ENCODE measurements at places on chromosomes 5 and 9.

DNA sequence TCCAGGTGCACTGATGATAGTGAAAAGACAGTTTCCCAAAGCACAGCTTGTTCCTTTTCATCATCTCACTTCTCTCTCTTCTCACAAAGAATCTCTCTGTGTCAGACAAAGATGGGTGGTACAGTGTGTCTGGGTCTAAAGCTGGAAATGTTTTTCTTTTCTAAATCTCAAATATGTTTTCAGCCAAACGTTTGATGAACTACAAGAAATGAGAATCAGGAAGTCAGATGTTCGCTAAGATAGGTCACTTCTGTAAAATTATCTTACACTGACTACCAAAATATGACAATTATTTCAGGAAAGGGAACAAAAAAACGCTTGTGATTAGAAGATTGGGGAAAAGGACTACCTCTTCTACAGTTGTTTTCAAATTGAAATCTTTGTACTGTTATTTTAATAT is 708.8 kb downstream of the PTPRD start:
- no peak for DNase-seq

DNA sequence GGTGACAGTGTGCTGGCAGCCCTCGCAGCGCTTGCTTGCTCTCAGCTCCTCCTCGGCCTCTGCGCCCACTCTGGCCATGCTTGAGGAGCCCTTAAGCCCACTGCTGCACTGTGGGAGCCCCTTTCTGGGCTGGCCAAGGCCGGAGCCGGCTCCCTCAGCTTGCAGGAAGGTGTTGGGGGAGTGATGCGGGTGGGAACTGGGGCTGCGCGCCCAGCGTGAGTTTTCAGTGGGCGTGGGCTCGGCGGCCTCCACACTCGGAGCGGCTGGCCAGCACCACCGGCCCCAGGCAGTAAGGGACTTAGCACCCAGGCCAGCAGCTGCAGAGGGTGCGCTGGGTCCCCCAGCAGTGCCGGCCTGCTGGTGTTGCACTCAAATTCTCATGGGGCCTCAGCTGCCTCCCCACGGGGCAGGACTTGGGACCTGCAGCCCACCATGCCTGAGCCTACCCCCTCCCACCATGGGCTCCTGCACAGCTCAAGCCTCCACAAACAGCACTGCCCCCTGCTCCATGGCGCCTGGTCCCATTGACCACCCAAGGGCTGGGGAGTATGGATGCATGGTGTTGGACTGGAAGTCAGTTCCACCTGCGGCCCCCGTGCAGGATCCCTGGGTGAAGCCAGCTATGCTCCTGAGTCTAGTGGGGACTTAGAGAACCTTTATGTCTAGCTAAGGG is 223.1 kb upstream of the PTPRD start:
- DNase-seq: no peak

- no peak for DNase-seq
These were observed 679 bp downstream of the SMC5 start for GRCh38 chr9:70259512-70259802.

- no peak for DNase-seq
These were observed 98.6 kb downstream of the SLC1A3 start for GRCh38 chr5:36705055-36705454.

GRCh38 chr9:70617033-70617828 is 202.8 kb upstream of the KLF9 start:
- no peak for DNase-seq

DNA sequence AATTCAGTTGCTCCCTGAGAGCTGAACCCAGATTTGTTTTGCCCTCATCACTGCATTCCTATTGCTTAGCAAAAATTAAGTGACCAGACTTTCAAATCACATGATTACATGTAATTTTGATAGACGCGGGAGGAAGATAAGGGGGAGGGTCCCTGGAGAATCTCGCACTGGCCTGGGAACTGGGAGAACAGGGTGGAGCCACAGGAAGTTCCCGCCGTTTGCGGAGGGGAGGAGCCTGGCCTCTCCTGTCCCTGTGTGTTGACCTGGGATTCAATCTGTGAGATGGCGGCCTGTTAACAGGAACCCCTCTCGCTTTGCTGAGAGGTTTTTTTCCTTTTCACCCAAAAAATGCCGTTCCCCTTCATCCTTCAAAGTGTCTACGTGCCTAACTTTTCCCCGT is 142.9 kb upstream of the OR13F1 start:
- no peak for DNase-seq

DNA sequence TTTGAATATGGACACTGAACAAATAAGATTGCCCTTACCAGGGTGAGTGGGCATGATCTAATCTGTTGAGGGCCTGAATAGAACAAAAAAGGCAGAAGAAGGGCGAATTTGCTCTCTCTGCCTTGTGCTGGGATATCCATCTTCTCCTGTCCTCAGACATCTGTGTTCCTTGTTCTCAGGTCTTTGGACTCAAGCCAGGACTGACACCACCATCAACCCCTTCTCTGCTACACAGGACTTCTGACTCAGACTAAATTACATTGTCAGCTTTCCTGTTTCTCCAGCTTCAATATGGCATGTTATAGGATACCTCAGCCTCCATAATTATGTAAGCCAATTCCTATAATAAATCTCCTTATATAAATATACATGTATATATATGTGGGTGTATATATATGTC is 40.8 kb upstream of the SLCO6A1 start:
- no peak for DNase-seq

- no peak for DNase-seq
These were observed 2.7 kb upstream of the PCBD2 start for GRCh38 chr5:134902071-134902801.

- no peak for DNase-seq
These were observed 105.1 kb downstream of the PHF2 start for GRCh38 chr9:93681269-93682154.

DNA sequence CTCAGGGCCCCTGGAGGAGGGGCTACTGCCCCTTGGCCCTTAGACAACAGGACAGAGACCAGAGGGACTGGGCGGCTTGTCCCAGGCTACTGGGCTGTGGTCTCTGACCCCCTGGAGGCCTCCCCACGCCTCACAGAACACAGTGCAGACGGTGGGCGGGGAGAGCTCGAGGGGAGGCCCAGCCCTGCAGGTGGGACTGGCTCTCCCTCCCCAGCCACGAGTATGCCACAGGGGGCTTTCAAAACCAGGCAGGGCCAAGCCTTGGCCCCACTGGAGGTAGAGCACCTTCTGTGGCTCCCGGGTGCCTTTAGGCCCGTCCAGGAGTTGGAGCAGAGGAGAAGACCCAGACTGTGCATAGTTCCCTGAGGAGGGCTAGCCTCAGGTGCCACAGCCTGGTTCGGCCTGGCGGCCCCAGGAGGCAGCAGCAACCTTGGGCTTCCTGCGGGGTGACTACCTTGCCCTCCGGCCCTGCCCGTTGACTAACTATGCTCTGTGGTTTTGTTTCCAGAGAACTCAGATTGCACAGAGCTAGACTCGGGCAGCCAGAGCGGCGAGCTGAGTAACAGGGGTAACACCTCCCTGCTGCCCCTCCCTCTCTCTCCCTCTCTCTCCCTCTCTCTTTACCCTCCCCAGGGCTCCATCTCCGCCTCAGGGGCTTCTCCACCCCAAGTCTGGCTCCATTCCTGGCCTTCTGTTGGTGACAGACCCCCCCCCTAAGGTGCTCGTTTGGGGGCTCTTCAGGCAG is 15.5 kb downstream of the CARD19 start:
- DNase-seq: no peak

GRCh38 chr9:19020886-19021455 is 12.0 kb downstream of the SAXO1 start:
- DNase-seq: no peak

- no peak for DNase-seq
These were observed 458.8 kb downstream of the SPATA31D1 start for GRCh38 chr9:82447343-82447742.

DNA sequence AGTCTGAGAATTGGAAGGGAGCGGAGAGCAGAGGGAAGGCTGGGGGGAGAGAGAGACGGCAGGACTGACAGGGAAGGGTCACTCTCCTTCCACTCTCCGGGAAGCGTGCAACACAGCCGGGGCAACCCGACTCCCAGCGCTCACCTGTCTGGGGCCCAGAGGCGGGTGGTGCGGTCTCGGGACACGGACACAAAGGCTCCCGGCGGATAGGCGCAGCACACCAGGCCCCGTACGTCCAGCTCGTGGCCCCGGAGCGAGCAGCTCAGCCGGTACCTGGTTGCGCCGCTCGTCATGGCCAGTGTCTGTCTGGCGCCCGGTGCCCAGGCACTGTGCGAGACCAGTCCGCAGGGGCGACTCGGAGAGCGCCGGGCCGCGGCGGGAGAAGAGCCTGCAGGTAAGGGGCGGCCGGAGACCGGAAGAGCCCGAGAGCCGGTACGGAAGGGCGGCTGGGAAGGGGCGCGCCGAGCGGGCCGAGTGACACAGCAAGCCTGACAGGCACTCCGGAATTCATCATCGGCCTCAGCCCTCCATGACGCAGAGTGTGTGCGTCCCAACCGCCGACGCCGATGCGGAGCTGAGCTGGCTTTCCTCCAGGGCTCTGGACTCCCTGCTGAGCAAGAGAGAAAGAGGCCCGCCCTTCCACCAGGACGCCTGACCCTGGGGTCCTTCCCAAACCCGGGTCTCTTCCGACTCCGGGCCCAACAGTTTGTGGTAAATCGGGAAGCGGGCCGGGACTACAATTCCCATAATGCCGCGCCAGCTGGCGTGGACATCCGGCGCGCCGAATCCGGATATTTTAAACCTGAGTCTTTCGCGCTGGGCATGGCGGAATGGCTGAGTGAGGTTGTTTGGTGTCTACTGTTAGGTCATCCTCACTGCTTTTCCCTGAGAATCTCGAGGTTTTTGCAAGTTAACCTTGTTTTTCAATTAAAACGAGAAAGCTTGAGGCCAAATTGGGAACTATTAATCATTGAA is at the start of gene PLAA:
PLAA (minus strand) TSS at position 490 of the 975 bp plus-strand sequence; CDS start at position 293, 197 bp downstream.
- DNase-seq: peak; percentile 59

- DNase-seq: no peak
These were observed 77.7 kb downstream of the MEF2C start for GRCh38 chr5:88805151-88805784.

DNA sequence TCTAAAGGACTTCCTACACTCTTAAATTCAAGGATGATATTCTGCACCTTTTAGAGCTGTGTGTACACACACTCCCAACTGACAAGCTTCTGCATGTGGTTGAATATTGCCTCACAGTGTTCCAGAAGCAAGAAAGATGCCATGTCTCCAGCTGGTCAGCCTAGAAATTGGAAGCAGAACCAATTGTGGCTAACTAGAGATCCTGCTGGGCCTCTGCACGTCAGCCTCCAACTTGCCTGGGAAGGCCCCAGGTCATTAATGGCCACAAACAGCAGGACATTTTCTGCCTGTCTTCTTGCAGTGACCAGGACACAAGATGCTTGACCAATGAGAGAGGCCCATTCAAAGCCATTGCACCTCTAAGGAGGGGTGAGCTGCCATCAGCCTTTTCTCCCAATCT is 571.9 kb upstream of the BRINP1 start:
- DNase-seq: no peak

DNA sequence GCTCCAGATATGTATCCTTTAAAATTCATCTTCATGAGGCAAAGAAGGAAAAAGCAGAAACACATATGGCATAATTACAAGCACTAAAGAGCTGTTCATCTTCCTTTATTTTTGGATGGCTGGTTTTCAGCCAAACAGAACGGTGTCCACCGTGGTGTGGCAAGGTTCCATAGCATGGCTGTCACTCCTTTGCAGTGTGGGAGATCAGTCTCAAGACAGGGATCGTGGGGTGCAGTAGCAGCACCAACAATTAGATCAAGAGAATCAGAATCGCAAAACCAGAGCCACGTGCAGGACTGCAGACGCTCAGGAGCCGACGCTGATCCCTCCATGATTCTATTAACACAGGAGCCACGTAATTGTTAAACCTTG is 79.5 kb downstream of the SEMA4D start:
- DNase-seq: no peak

GRCh38 chr5:174843263-174844250 is 119.2 kb downstream of the MSX2 start:
- DNase-seq: no peak

DNA sequence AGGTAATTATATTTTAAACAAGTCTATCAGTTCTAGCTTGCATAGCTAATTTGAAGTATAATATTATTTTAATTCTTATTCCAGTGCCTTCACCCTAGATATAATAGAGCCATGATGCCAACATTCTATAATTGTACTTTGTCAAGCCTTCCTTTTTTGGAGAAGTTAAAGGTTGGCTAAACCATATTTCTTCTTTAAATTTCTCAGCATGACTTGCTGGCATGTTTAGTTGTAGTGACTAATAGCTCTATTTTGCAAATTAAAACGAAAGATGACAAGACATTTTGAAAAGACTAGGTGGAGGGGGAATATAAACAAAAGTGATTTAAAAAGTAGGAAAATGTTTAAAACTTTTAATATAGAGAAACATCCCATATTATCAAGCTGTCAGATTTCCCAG is 400.7 kb downstream of the PSAT1 start:
- no peak for DNase-seq

DNA sequence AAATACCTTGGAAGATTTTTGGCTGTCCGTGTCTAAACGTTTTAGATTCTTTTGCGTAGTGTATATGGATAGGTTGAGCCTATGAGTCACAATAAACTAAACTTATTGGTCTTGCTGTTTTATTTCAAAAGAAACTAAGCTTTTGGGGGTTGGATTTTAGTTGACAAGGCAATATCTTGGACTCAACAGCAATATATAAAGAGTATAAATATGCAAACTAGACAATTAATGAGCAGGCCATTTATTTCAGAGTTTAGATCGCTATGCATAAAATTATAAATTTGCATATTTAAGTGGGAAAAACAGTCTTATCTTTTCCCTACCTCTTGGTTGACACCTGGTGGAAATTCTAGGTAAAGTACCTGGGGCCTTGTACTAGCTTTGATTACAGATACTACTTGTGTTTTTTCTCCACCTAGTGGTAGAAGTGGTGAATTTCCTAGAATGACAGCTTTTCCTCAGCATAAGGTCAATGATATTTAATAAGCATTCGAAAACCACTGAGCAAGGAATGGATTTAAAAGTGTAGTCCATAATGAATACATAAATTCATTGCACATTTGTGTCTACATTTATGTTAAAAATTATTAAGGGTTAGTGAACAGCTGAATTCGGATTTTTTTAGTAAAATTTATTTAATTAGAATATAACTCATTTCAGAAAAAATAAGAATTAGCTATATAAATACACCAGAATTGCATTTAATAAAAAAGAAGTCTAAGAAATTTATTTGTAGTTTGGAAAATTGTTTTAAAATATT is 1.7 kb upstream of the ARRDC3 start:
- DNase-seq: no peak

DNA sequence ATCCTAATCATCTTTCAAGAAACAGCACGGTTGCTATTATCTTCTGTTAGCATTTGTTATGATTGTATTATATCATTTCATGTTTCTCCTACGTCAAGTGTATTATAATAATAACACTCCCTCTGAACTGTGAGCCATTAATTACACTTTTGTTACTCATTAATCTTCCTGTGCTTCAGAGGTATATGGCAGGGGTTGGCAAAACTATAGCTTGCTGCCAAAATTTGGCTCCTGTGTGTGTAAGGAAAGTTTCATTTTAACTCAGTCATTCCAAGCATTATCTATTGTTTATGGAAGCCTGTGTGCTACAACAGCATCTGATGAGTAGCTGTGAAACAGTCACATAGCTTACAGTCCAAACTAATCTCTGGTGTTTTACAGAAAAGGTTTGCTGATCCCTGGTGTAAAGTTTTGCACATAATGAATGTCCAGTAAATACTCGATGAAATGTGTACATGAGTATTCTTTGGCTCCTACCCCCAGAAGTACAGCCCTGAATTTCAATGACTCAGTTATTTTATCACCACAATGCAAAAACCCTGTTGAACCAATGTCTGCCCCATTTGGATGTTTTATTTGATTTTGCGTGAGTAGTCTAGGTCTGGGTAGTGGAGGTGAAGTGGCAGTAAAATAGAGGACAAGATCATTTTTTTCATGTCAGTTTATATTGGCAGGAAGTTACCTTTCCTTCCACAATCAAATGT is 648.2 kb downstream of the MAT2B start:
- no peak for DNase-seq

- DNase-seq: no peak
These were observed 55.8 kb downstream of the PDCD1LG2 start for GRCh38 chr9:5566054-5566618.

Measured in activated CD8-positive, alpha-beta memory T cell treated with anti-CD3 and anti-CD28 coated beads for 1 hour (primary cell).